ENCODE measurements at places on chromosomes 11 and 22.

DNA sequence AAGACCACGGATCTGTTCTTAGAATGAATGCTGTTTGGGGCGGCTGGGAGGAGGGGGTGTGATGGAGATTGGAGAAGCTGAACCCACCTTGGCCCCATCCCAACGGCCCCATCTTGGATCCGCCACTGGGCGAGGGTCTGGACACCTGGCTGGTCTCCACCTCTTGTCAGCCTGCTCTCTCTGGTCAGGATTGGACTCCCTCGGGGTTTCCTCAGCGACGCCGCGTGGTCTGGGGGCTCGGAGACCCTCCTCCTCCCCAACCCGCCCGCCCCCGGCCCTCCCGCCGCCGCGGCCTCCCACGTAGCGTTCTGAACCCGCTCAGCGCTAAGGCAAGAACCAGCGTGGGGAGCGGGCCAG is 4.3 kb upstream of the FLI1 start:
- DNase-seq, result no peak

- DNase-seq, result no peak
These were observed 27.6 kb upstream of the LIPT2 start for GRCh38 chr11:74520927-74521665.

DNA sequence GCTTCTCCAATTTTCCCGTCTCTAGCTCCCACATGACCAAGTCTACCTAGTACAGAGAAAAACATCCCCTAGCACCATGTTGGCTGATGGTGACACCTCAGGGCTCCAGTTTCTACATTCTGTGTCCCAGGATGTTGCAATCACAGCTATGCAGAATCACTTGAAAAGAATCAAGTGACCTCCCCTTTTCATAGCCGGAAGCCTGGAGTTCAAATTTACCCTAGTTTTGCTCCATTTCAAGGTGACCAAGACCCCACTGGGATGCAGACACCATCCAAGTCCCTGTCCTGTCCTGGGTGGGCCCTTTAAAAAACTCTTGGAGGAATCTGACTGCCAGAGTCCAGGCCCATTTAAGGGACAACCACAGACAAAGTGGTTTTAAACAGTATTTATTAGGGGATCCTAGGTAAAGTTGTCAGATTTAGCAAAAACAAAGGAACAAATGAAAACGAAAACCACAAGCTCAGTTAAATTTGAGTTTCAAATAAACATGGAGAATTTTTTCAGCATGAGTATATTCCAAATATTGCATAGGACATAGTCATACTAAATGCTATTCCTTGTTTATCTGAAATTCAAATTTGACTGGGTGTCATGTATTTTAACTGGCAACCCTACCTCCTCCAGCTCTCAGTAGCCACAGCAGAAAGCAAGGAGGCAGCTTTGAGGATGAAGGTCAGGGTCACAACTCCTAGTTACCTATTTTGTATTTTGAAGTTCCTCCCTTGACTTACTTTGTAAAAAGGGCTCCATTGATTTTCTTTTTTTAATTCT is 52.4 kb downstream of the MIAT start:
- DNase-seq, result no peak

GRCh38 chr22:34702279-34702678 is 363.7 kb upstream of the ISX start:
- DNase-seq, result no peak

DNA sequence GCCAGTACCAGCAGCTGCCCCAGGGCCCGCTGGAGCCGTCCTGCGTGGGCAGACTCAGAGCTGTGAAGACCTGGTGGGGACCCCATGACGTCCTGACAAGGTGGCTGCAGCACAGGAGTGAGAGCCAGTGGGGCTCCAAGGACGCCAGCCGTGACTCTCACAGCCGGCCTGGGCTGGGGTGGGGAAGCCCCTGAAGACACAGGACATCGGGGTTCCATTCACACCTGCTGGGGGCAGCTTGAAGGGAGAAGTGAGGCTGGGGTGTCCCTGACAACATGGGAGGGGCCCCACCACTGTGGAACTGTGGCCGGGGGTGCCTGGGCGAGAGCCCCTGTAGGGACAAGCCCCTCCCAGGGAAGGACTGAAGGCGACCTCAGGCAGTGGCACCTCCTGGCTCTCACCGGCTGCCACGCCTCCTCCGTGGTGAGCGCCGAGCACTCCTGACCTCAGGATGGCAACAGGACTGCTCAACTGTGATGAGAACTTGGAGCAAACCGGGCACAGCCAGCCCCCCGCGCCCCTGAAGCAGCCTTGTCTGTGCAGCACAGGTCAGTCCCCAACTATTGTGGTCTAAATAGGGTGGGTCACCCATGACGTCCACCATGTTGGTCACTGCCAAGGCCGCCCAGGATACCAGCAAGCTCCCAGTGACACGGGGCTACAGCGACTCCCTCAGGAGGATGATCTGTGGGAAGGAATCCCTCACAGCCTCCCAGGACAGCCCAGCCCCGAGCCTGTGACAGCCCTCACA is 22.7 kb upstream of the IL17REL start:
- no peak for DNase-seq

DNA sequence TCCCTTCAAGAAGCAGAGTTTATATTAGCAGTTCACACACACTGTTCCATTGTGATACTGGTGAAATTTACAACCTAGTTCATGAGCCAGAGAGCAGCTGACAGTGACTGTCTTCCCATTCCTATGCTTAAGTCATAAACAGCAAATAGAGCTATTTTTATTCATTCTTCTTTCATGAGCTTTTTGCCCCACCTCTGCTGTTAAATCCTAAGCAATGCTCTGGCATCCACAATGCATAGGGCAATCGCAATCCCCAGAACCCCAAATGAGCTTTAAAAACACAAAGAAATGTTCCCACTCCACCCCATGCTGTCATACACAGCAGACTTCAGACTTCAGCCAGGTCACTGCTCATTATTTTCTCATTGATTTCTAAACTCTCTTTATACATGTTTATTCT is 307.5 kb downstream of the ETS1 start:
- no peak for DNase-seq

- DNase-seq, result no peak
These were observed 32.2 kb upstream of the LRRC10B start for GRCh38 chr11:61476371-61476770.

- no peak for DNase-seq
These were observed 136.6 kb upstream of the NAV2 start for GRCh38 chr11:19576054-19576453.

DNA sequence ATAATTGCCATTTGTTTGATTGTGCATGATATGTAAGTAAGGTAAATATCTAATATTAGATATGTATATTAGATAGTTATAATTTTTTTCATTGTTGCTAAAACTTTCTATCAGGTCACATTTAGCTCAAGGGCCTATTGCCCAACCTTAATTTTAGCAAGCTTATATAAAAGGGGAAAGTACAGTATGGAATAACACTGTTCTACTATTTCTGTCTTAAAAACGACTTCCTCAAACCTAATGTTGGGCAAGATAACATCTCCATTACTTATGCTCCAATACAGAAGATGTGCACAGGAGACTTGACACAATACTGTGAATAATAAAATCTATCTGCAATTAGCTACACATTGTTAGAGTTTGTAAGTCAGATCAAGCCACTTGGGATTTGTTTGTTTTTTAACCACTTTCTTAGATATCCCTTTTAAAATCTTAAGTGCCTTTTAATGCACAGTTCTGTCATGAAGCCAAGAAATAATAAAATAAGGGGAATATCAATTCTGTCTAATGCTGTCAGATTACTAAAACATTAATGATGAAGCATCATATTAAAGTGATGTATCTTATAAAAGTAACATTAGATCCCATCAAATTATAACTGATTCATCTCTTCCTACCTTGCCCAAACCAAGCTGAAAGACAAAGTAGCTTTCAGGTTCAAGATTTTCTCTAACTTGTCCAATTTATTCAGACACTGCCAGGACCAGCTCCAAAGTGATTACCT is 98.1 kb downstream of the SIK3 start:
- DNase-seq, result no peak

- DNase-seq, result no peak
These were observed 48.4 kb upstream of the TSKU start for GRCh38 chr11:76734456-76735420.

GRCh38 chr11:59189986-59190385 is 18.1 kb downstream of the DTX4 start:
- DNase-seq, result no peak

GRCh38 chr11:22467741-22468140 is 129.6 kb downstream of the SLC17A6 start:
- no peak for DNase-seq

DNA sequence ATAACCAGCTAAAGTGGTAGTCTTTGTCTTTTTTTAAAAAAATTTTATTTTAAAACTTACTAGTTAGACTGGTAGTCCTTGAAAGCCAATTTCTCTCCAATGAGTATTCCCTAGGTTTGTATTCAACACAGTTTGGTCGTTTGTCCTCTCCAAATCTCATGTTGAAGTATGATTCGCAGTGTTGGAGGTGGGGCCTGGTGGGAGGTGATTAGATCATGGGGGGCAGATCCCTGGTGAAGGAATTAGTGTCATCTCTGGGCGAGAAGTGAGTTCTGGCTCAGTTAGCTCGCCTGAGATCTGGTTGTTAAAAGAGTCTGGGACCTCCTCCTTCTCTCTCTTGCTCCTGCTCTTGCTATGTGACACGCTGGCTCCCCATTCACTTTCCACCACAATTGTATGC is 18.0 kb downstream of the FLI1 start:
- peak; percentile 19 for DNase-seq

- no peak for DNase-seq
These were observed 18.3 kb downstream of the RCN1 start for GRCh38 chr11:32109138-32109537.
